ENCODE measurements at places on chromosomes 7 and 10.

- DNase-seq: no peak
Observed at GRCh38 chr7:142870566-142871259, 14.8 kb downstream of the TRPV6 start.

- DNase-seq: no peak
Observed at GRCh38 chr10:72238392-72239175, 22.5 kb upstream of the ASCC1 start.

GRCh38 chr7:137633133-137633532 lies 213.6 kb downstream of the DGKI start:
- peak; percentile 14 for DNase-seq

- no peak for DNase-seq
Observed at GRCh38 chr7:91051966-91052365, 212.3 kb upstream of the FZD1 start.

DNA sequence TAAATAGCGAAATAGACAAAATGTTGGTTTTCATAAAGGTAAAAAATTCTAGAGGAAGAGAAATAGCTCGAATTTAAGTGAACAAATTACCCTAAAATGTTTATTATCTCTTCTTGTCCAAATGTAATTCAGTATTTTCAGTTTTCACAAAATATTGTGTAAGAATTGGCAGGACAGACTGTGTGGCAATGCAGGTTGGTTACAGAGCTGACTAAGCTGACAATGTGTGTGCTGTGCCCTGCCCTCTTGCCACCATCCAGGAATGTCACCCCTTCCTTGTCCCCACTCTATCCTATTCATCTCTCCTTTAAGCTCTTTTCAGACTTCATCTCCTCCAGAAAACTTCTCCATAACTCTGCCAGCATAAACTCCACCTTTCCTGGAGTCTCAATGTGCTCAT lies 46.1 kb downstream of the COL28A1 start:
- DNase-seq: no peak
